GM12865 (cell line): ENCODE measurements at places on chromosomes 5 and 9.

- no peak for DNase-seq
Measured at GRCh38 chr5:107951309-107951708, 280.6 kb upstream of the EFNA5 start.

- DNase-seq: no peak
Measured at GRCh38 chr9:104329245-104329644, 174.8 kb upstream of the OR13F1 start.

DNA sequence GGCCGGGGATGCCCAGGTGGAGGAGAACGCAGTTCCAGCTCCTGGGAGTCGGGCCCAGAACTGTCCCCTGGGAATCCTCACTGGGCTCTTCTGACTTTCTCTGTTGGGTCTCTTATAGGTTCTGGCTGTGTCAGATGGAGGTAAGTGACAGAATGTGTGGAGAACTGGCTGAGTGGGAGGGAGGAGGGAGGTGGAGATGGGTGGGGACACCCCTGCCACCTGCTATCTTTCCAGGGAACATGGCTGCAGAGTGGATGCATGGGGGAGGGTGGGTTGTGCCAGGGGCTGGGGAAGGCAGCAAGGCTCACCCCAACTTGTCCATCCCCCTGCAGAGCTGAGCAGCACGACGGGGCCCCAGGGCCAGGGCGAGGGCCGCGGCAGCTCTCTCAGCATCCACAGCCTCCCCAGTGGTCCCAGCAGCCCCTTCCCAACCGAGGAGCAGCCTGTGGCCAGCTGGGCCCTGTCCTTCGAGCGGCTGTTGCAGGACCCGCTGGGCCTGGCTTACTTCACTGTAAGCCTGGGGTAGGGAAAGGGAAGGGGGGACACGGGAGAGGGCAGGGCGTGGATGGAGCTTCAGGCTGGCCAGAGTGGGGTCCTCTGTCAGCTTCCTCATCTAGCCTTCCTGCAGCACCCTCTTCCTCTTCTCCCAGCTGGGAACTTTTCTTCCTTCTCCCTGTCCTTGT, 8.3 kb downstream of the RGS14 start:
- no peak for DNase-seq

DNA sequence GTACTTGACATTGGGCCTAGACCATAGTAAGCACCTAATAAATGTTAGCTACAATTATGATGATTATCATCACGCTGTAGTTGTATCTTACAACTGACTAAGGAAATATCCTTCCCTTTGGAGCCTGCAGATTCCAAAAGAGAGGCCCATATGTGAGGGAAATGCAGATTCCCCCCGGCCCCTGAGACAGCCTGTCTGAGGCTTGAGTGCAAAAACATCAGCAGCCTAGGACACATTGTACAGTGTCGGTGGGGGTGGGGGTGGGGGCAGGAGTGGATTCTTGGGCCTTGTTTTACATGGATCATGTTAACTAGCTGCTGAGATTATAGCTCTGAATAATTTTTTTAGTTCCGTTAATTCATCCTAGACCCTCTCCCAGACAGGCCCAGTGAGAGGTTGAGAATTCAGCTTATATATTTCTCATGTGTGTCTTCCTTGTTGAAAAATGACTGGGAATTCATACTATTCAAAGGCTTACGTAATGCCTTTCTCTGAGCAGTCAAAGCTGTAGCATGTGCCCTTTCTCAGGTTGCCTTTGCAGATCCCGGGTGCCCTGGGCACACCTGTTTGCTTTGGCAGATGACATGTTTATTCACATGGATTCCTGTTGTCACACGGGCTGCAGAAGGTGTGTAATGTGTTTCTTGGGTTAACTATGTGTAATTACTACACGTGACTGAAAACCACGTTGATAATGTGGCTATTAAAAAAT, 262.8 kb downstream of the NR3C1 start:
- no peak for DNase-seq

DNA sequence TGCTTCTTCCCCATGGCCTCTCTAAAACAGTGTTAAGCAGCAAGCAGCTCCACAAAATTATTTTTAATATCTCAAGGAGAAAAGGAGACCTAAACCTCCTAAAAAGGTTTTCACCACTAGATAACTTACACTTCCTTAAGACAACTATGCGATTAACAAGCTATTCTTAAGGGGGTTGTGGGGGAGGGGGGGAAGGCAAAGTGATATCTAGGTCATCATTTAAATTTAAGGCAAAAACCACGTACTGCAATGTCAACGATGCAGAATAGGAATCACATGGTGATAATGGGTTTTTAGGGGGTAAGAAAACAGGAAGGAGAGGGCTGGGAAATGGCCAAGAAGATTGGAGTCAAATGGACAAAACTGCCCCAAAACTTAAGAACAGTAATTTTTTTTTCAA, 32.6 kb downstream of the CSNK1A1 start:
- DNase-seq: no peak

- DNase-seq: no peak
Measured at GRCh38 chr5:21688655-21689054, 1164.5 kb downstream of the CDH12 start.

DNA sequence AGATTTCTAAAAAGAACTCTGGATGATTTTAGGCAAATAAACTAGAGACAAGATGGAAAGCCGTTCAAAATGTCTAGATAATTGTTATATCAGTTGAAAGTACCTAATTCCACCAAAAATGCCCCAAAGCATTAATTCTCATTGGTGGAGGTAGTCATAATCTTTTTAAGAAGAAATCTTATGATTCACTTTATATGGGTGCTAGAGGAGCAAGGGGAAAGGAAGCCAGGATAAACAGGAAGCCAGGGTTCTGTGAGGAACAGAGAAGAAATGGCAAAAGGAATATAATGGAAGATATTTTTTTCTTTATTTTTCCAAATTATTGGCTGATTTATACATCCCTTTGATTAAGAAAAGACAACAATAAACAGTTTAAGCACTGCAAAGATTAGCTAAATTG, 7.8 kb downstream of the YIPF5 start:
- DNase-seq: no peak

- DNase-seq: no peak
Measured at GRCh38 chr5:32805971-32806638, 95.0 kb downstream of the NPR3 start.

GRCh38 chr5:151214614-151215545, 9.0 kb downstream of the CCDC69 start:
- DNase-seq: peak; percentile 97

GRCh38 chr5:11595045-11595444, 309.2 kb downstream of the CTNND2 start:
- DNase-seq: no peak

DNA sequence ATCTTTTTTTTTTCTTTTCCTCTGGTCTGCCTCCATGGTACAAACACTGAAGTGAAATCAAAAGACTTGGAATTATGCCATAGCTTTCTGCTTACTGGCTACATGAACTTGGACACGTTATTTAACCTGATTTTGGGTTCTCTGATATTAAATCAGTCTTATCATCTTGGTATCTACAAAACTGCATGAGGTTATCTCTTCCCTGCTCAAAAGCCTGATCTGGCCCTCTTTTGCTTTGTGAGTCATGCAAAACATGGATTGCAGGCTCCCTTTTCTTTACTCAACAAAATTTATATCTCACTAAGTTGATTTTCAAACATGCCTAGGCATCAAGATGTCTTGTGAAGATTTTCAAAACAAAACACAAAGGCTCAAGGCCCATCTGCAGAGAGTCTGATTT, 45.9 kb upstream of the FST start:
- DNase-seq: no peak

- no peak for DNase-seq
Measured at GRCh38 chr5:72156946-72157624, 49.8 kb downstream of the MAP1B start.

GRCh38 chr9:18233776-18234445, 240.0 kb upstream of the ADAMTSL1 start:
- no peak for DNase-seq

DNA sequence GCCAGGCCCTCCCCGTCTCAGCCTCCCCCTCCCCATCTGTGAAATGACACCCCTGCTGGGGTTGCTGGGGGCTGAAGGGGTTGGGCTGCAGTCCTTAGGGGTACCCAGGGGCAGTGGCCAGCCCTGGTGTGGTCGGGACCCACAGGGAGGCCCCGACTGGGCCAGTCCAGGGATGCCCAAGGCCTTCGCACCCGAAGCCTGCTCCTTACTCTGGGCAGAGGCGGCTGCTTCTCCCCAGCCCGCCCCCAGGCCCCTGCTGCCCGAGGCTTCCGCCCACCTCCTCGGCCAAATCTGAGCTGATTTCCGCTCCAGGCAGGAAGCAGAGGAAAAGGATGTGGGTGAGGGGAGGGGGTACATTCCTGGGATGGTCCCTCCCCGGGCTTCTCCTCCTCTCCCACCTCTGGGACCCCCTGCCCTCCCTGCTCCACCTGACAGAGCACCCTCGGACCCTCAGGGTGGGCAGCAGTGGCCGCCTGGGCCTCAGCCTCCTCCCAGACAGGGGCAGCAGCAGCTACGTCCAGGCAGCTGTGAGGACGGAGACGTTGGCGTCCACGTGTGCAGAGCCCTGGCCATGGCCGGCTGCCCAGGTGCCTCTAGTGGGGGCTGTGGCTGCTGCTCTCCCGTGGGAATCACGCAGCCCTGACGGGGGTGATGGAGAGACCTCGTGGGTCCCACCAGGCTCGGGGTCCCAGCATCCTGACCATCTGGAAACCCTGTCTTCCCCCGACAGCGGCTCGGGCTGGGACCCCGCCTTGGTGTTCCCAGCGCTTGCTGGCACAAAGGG, 4.2 kb upstream of the NRARP start:
- DNase-seq: no peak

DNA sequence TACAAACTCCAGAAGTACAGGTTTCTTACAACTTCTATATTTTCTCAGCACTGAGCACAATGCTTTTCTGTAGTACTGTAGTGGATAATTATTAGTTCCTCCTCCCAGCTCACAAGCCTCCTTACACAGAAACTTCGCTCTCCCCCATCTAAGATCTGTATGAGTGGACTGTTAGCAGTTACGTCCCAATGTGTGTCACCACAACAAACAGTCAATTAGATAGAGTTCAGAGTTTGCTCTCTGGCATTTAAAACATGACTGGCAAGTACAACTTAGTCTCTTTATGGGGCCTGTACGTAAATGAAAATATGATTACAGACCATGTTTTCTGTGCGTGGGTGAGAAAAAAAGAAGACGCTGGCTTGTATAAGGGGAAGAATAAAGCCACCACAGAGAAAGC, 631.4 kb upstream of the DMAC1 start:
- DNase-seq: no peak

DNA sequence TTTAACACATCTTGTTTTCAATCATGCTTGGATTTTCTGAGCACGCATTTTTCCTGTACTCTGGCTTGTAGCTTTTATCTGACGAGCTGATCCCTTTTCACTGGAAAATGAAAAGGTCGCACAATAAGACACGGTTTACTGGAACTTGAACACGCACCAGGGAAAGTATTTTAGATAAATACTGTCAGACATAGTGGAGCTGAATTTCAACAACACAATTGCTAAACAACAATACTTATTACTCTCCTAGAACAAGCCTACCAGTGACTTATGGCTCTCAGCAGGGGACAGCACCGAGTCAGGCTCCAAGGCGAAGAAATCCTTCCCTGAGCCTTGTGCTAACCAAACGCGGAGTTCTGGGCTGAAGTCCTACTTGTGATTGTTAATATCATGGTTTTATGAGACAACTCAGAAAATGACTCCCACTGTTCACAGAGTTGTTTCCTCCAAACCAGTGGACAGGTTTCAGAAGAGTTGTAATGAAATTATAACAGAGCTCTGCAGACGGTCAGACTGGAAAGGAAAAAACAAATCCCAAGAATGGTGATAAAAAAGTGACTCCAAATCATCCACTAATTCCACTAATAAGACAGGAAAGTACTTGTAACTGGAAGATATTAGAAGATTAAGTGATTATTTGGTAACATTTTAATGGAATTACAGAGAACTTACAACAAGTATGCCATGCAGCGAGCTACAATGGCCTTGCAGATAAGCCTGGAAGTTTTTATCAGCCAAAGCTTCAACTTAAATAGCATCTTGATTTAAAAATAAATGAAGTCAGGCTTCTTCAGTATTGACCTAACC, 359.6 kb downstream of the EBF1 start:
- DNase-seq: no peak

- peak; percentile 80 for DNase-seq
Measured at GRCh38 chr9:130029223-130029973, 13.6 kb downstream of the FNBP1 start.

- DNase-seq: no peak
Measured at GRCh38 chr9:77111408-77111807, 65.9 kb upstream of the VPS13A start.

GRCh38 chr9:135805422-135806022, 101.8 kb downstream of the CAMSAP1 start:
- DNase-seq: no peak

- no peak for DNase-seq
Measured at GRCh38 chr9:137750566-137750965, 127.0 kb upstream of the CACNA1B start.

GRCh38 chr9:101073122-101073521, 44.6 kb downstream of the PLPPR1 start:
- no peak for DNase-seq

- DNase-seq: no peak
Measured at GRCh38 chr5:75667586-75667985, 49.7 kb downstream of the POC5 start.

- no peak for DNase-seq
Measured at GRCh38 chr5:149697001-149697400, 33.1 kb upstream of the PPARGC1B start.

GRCh38 chr5:115180165-115180709, 10.5 kb upstream of the TRIM36 start:
- peak; percentile 28 for DNase-seq

- no peak for DNase-seq
Measured at GRCh38 chr5:74363603-74364205, 276.8 kb downstream of the ENC1 start.

DNA sequence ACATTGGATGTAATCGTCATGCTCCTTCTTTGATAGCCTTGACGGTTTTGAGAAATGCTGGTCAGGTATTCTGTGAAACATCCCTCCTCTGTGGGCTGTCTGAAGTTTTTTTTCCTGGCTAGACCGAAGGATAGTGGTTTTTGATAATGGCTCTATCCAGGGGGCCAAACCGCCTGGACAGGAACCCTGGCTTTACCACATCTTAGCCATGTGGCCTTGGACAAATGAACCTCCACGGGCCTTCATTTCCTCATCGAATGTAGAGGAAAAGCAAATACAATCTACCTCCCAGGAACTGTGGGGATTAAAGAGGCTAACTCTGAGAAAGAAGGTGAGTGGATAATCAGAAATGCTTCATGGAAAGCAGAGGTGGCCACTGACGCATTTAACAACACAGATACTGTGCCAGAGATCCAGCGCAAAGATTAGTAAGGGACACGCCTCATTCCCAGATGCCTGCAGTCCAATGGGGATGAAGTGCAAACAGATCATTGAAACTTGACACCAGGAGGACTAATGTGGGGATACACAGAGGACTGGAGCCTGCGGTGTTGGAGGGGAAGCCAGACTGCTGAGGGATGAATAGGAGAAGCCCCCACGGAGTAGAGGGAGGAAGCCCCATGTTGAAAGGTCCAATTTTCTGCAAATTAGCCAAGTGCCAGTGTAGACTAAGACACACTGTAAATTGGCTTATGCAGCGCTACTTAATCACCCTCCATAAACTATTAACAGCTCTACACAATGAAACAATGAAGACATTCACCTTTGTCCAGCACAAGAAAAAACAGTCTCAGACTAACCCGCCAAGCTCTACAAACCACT, 41.6 kb downstream of the MYO10 start:
- DNase-seq: no peak

- DNase-seq: no peak
Measured at GRCh38 chr5:44389823-44390143, 563 bp upstream of the FGF10 start.

GRCh38 chr5:102796498-102796897, 41.4 kb downstream of the PAM start:
- DNase-seq: no peak

- no peak for DNase-seq
Measured at GRCh38 chr9:81411961-81412360, 277.4 kb downstream of the TLE1 start.
